Brain pericyte (primary cell): ENCODE measurements at places on chromosomes 16 and 17.

GRCh38 chr16:81737885-81738536, 41.1 kb upstream of the PLCG2 start:
- DNase-seq, result no peak

GRCh38 chr17:9308069-9308468, 267.6 kb downstream of the STX8 start:
- DNase-seq, result no peak

- no peak for DNase-seq
Measured at GRCh38 chr17:73064084-73064938, 28.2 kb downstream of the SLC39A11 start.

DNA sequence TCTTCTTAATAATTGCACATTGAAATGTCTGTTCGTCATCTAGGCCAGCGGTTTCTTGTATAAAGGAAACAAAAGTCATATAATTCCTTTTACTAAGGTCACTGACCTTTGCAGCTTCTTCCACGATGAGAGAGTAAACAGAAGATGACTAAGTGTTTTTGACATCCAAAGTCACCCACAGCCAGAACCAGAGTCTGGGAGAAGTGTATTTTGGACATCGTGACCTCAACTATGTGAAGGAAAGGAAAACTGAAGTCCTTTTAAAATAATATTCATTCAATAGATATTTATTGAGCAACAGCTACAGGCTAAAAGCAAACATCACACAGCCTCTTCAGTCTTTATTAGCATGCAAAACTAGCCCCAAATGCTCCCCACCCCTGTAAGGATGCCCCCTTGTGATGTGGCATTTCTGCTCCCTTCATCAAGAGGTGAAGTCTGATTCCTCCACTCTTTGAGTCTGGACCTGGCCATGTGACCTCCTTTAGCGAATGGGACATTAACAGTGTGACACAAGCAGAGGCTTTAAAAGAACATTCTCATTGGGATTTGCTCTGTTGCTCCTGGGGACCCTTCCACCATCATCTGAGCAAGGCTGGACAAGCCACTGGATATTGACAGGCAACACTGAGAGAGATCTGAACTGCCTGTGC, 8.1 kb upstream of the PMP22 start:
- DNase-seq, result peak; percentile 80

DNA sequence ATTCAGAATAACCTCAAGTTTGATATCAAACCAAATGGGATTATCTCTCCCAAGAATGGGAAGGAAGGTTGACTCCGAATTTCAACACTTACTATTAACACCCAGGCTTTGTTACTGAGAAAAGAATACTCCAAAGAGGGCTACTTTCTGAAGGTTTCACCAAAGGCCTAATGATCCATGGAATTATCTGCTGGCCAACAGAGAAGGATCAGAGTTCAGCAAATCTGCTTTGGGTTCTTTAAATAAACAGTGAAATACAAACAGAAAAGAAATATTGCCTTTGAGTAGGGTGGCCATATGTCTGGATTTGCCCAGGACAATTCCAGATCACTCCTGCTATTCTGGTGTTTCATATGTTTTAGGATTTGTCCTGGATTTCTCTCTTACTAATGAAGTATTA, 564.5 kb upstream of the PSMD7 start:
- no peak for DNase-seq

DNA sequence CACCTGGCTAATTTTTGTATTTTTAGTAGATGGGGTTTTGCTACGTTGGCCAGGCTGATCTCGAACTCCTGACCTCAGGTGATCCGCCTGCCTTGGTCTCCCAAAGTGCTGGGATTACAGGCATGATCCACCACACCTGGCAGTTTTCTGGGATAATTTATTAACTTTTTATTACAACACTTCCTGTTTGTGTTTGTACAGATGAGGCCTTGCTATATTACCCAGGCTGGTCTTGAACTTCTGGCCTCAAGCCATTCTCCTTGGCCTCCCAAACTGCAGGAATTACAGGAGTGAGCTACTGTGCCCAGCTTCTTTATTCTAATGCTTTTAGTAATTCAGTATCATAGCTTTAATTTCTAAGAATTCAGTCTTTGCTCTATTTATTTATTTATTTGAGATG, 16.1 kb upstream of the SPN start:
- DNase-seq, result no peak

- DNase-seq, result no peak
Measured at GRCh38 chr17:39800540-39800939, 62.8 kb downstream of the GRB7 start.

- DNase-seq, result peak; percentile 30
Measured at GRCh38 chr17:14340857-14341754, 40.2 kb downstream of the HS3ST3B1 start.
